Kasumi-1 (cell line): ENCODE measurements at places on chromosomes 2 and 18.

GRCh38 chr2:96664366-96664925 is 21.9 kb downstream of the FER1L5 start:
- no peak for DNase-seq

GRCh38 chr18:63979409-63979920 is 9.6 kb downstream of the SERPINB8 start:
- peak; percentile 87 for DNase-seq

DNA sequence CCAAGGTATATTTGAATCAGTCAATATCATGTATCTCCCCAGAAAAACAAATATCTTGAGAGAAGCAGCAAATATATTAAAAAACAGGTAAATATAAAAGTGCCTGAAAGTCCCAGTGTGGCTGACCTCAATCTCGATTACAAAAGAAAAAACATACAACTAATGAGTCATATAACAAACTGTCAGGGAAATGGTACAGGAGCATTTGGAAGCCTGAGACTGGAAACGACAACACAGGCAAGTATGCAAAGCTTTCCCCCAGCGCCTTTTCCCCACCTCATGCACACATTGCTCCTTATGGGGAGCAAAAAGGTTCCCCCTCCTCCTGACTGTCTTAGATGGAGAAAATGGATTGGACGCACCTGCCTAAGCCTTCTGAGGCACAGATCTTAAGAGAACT is 230.7 kb downstream of the TMX3 start:
- no peak for DNase-seq

DNA sequence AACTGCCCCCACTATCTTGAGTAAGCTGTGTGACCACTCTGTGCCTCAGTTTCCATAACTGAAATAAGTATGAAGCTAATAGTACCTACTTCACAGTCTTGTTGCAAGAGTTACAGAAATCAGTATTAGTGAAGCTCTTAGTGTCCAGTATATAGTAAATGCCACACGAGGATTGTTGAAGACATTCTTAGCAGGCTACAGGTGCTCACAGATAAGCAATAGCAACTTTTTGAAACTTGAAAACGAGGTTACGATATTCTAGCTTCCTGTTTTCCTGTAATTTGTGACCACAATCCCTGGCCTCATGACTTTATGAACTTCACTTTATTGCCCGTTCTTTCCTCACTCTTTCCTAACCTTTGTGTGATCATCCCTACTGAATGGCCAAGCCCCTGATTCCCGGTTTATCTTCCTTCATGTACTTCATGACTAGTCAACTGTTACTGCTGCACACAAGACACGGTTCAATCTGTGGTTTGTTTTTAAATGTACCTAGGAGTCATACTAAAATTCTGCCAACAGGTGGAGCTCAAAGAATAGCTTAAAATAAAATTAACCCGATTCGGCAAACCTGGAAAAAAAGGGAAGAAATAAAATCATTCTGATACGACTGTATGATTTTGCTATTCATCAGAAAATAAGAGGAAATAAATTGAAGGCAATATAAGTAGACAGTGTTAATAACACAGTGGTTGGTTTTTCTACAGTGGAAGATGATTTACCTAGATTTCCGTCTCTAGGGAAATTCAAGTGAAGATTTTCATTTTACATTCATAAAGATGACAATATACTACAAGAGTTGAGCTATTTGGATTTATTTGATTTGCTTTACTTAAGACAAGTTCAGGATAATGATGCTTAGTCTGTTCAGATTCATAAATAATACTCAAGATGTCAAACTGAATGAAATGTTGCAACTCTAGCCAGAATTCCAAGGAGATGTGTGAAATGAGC is 38.1 kb upstream of the STAT1 start:
- peak; percentile 93 for DNase-seq

DNA sequence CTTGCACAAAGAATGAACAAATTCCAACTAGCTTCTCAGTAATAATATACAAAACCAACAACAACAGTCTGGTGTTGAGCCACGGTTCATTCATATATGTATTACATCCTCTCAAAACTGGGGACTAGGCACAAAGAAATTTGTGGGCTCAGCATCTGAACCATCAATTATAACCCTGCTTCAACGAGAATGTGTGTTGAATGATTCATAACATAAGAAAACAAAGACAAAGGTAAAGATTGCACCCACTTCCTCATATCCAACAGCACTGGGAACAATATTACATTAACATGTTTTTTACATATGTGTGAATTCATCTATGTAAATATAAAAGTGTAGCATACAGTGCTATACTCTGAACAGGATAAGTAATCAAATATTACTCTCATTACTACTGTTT is 144.8 kb downstream of the CDH2 start:
- no peak for DNase-seq
